NCI-H2227 treated with DMSO at 0.1 percent for 48 hours (cell line): ENCODE measurements at places on chromosomes 7 and 10.

DNA sequence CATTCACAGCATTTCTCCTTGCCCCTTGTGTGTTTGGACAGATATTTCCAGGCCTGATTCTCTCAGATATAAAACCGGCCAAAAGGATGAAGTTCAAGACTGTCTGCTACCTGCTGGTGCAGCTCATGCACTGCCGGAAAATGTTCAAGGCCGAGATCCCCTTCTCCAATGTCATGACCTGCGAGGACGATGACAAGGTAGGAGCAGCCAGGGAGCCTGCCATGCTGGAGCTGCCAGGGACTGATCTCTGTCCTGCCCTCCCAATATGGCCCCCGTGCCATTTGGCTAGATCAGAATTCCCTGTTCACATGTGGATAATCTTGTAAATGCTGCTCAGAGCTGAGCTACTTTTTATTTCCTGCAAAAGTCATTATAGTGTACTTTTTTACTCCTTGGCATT lies 87.8 kb downstream of the ADCY1 start:
- no peak for DNase-seq

GRCh38 chr7:138382862-138383565 lies 77.0 kb upstream of the TRIM24 start:
- no peak for DNase-seq

DNA sequence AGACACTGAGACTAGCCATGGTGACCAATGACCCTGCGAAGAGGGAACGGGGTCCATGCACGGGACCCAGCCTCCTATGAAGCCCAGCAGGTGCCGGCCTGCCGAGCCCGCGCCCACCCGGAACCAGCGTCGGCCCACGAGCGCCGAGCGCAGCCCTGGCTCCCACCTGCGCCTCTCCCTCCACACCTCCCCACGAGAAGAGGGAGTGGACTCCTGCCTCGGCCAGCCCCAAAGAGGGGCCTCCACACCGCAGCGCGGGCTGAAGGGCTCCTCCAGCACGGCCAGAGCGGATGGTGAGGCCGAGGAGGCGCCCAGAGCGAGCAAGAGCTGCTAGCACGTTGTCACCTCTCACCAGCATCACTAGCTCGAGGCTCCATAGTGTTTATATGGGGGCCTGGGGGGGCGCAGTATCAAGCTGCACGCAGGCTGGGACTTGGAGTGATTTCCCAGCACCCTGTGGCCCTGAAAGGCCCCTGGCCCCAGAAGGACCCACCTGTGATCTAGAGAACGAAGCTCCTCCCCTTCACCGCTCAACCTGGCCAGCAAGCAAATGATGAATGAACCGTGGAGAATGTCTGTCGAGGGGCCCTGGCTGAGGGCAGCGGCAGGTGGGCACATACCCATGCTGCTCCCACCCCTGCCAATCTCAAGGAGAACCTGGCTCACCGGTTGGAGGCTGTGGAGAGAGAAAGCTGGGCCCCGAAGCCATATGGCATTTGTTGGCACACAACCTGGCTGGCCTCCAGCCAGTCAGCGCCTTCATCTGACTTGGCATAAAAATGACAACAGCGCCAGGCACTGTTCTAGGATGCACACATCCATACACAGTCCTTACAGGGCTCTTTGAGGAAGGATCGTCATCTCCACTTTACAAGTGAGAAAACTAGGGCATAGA lies 30.7 kb downstream of the GHRHR start:
- DNase-seq, result no peak

- no peak for DNase-seq
These were observed 1.2 kb downstream of the ANTXRL start for GRCh38 chr10:46287846-46288477.

DNA sequence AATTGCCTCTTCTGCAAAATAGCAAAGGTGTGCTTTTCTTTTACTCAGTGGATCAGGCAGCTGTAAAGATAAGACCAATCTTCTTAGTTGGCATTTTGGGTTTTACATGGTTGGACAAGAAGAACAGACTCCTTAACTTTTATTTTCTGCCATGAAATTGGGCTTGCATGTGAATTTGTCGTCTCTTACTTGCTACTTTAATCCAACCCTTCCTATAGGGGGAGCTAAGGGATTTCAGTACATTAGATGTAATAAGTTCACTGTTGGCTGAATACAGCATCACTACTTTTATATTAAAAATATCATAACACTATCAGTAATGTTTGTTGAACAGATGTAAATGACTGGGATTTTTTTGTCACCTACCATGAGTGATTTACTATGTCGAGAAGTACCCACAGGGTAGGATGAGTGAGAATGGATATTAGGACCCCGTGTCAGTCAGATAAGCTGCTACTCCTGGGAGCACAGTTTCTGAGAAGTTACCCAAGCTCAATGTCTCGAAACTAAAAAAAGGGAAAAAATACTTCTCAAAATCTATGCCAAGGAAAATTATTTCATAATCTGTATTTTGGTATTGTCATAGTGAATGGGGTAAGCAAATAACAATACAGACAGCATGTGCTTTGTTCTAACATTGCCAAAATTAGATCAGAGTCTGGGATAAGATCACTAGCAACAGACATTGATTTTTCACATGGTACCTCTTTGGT lies 127.4 kb upstream of the AGR3 start:
- no peak for DNase-seq

DNA sequence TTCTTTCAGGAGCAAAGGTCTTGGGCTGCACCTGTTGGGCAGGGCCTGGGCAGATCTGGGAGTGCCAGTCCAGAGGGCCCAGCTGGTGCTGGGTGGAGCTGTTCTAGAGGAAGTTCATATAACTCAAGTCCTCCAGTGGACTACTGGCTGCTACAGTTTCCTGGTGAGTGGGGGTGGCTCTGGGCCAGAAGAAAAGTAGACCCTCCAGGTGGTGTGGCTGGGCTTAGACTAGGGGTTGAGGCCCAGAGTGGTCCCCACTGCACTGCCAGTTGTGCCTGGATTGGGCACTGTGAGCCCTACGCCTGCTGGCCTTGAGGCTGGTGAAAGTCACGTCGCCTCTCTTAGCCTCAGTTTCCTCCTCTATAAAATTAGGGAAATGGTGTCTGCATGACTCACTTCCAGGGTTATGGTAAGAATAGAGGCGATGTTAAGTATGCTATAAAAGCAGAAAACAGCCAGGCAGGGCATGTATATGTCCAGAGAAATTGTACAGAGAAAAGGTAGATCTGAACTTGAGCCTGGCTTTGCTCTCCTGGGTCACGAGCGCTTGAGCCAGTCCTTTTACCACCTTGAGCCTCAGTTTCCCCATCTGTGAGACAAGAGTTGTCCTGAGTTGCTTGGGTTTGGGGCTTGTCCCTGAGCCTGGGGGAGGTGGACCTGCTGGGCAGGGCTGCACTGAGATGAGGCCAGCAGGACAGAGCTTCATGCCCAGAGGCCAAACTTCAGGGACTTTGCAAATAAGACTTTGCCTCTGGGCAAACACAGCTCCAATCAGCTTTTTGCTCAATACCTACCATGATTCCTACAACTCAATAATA lies 3.8 kb upstream of the CLDN3 start:
- DNase-seq, result no peak

DNA sequence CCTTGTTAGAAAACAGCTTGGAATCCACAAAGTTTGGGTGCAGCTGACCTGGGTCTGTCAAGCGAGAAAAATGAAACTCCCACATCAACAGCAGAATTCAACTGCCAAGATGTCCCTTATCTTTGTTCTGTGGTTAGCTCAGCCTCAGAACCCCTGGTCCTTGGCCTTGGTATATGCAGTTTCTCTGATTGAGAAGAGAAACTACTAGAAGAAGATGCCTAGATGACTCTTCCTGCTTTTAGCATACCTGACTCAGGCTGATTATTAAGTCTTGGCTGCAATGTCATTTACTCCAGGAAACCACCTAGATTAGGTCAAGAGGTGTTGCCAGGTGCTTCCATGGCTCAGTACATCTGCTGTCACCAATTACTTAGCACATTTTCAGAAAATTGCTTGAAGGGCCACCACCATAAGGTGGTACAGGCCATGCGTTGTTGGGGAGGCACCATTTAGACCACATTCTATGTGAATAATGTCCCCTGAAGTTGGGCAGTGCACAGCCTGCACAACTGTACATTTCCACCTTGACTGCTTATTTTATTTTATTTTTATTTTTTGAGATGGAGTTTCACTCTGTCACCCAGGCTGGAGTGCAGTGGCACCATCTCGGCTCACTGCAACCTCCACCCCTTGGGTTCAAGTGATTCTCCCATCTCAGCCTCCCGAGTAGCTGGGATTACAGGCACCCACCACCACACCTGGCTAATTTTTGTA lies 59.4 kb upstream of the ZNF438 start:
- no peak for DNase-seq

DNA sequence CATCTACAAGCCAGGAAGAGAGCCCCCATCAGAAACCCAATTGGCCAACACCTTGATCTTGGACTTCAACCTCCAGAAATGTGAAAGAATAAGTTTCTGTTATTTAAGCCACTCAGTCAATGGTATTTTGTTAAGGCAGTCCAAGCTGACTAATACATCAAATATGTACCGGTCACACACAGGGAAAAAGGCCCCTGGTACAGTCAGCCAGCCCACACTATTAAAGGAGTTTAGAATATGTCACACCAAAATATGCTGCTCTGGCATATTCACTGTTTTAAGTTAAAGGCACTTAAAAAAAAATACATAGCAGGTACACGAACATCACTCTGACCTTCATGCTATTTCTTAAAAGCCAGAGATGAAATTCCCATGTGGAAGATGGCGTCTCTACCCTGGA lies 15.2 kb upstream of the CDCA7L start:
- no peak for DNase-seq

- DNase-seq, result peak; percentile 5
These were observed 45.9 kb downstream of the CREM start for GRCh38 chr10:35172574-35172973.

DNA sequence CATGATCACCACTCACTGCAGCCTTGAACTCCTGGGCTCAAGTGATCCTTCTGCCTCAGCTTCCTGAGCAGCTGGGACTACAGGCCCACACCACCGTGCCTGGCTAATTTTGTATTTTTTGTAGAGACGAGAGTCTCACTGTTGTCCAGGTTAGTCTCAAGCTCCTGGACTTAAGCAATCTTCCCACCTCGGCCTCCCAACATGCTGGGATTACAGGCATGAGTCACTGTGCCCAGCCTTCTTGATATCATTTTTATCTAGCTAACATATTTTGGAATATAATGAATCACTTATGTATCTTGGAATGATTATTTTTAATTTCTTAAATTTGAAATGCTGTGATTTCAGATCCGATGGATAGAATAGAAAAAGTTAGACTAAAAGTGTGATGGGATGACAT lies 18.4 kb downstream of the ARL4A start:
- no peak for DNase-seq

GRCh38 chr7:1745576-1746490 lies 75.8 kb downstream of the ELFN1 start:
- DNase-seq, result no peak

DNA sequence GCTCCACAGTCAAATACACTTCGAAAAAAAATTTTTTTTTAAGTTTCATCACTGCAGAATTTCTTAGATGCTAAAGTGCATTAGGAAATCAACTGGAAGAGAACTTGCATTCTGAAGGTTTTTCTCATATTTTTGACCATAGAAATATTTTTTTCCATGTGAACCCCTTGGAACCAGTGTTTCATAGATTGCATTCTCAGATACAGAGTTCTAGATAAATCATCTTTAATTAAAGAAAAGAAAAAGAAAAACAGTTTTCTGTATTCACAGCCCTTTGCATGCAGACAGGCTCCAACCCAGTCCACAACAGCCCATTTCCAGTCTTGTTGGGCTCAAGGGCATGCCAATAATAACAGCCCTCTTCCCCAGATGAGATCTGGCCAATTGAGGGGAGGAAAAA lies 75.5 kb upstream of the RPA3 start:
- no peak for DNase-seq

DNA sequence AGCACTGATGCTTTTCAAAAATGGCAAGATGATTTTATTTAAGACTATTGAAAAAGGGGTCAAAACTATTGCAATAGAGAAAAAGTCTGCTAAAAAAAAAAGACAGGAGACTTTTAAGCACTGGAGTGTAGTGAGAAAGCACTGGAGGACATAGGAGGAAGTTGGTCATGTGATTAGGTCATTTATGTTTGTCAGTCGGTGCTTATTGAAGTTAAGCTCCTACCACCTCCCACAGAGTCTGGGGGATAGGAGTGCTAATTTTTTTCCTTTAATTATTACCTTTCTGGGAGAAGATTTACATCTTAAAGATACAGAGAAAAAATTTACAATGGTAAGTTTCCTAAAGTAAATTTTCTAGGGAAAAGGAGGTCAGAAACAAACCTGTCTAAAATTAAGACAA lies 80.2 kb upstream of the TMEM229A start:
- DNase-seq, result no peak

- DNase-seq, result no peak
These were observed 64.2 kb upstream of the COL1A2 start for GRCh38 chr7:94330269-94331020.

DNA sequence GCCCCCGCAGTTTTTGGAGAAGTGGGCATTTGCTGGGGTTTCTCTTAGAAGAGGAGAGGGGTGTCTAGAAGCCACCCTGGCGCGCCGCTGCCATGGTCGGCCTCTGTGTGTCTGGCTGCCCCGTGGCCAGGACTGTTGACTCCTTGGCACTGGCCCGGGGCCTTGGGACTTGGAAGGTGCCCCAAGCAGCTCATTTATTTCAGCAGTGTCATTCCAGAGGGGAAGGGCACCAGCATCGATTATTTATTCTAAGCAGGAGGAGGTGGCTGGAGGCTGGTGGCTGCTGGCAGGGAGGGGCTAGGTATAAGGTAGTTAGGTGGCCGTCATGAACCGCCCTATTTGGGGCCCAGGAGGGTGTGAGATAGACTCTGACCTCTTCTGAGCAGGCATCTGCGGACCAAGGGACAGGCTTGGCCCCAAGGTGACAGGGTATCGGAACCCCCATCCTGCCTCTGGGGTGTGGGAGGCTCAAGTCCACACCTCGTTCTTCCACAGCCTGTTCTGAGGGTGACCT lies 1.6 kb downstream of the GTF2IRD1 start:
- DNase-seq, result no peak

DNA sequence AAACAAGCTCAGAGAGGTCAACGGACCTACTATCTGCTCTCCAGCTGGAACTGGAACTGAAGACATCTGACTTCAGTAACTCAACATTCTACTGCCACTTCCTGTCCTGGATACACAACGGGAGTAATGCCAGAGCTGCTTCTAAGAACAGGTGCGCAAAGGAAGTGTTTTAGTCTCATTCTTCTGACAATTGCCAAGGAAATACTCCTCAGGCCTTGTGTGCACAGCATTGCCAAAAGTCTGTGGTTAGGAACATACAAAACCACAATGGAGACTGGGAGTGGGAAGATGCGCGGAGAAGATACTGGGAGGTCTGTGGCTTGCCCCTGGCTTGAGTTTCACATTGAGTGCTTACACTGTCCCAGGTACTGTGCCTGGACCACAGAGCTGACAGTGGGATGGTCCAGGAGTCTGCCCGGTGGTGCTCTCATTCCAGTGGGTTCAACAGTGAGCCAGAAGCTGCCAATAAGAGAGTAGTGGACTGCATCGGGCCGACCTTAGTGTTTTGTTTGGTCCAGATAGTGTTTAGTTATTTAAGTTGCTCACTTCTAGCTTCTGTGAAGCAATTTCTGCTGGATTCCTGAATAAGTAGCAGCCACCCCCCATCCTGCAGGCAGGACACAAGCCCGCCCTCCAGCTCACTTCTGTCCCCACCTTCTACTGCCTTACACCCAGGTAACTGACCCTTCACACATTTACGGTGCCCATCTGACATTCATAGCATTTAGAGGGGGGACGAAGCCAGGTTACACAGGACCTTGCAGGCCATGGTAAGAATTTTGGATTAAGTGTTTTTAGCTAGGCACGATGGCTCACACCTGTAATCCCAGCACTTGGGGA lies 10.3 kb downstream of the TBL2 start:
- DNase-seq, result no peak

GRCh38 chr10:5818894-5819293 lies 5.7 kb upstream of the GDI2 start:
- DNase-seq, result no peak

GRCh38 chr10:93752761-93753160 lies 5.0 kb upstream of the LGI1 start:
- no peak for DNase-seq
